Activated naive CD8-positive, alpha-beta T cell treated with anti-CD3 and anti-CD28 coated beads, Interleukin-2, amount 10 ng/mL, durations not matched to agents 7 days and 5 days (primary cell): ENCODE measurements at places on chromosomes 5 and 9.

GRCh38 chr9:131618071-131618479 is 72.8 kb downstream of the PRRT1B start:
- DNase-seq: no peak

- DNase-seq: no peak
Observed at GRCh38 chr5:14168144-14168792, 25.1 kb downstream of the TRIO start.

DNA sequence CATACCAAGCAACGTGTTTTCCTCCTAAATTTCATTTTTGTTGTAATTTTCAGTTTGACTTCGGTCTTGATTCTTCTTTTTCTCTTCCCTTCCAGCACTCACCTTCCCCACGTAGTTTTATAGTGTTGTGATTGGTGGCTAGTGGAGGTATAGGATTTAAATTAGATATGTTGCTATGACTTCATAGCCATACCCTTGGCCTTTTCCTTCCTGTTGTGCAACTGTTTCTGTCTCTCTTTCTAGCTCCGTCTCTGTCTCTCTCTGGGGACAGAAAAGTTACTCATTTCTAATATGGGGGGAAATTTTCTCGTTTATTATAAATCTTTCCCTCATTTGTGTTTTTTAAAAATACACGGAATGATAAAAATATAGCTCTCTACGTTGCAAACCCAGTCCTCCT is 20.6 kb upstream of the C5orf24 start:
- no peak for DNase-seq

GRCh38 chr9:99466781-99467180 is 244.7 kb downstream of the SEC61B start:
- DNase-seq: no peak

- no peak for DNase-seq
Observed at GRCh38 chr9:116565986-116566385, 121.1 kb upstream of the TRIM32 start.

GRCh38 chr5:142931896-142932686 is 161.9 kb downstream of the ARHGAP26 start:
- DNase-seq: no peak

DNA sequence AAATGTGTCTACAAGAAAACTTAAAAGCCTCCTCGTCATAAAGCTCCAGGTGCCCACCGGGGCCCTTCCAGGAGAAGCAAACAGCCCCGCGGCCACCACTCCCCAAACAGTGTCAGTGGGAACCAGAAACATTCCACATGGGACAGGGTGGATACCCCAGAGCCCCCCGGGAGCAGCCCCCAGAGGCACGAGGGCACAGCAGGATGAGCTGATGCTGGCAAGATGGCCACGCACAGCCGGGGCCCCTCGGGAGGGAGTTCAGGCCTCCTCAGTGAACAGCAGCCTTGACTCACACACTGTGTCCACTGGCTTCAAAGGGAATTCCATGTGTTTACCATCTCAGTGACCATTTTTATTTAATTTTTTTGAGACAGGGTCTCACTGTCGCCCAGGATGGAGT is 10.5 kb downstream of the EXD3 start:
- no peak for DNase-seq
